ENCODE measurements at places on chromosomes 4 and X. TPM values are rescaled to one million over a fixed set of nuclear protein-coding genes. Genes with fewer than 3 reads are reported as not detected.

Gene MAGEB17
- total RNA-seq, result not detected

Gene SSX4
- total RNA-seq, result not detected

Gene ZMAT1
- total RNA-seq, result 1.2 TPM

- no peak overlapping the region for H3K4me3 ChIP-seq
- no peaks in the 10 kb centered on the region for H3K36me3 ChIP-seq
Observed at GRCh38 chrX:37958525-37959211, 47.7 kb upstream of the SYTL5 start.

Gene TLR1
- total RNA-seq, result 1.2 TPM

Gene FGFBP2
- total RNA-seq, result 0.37 TPM

Gene PSAPL1
- total RNA-seq, result not detected

GRCh38 chrX:18674788-18675735, 3.2 kb upstream of the RS1 start:
- H3K36me3 ChIP-seq, result no peaks in the 10 kb centered on the region
- no peaks in the 10 kb centered on the region for H3K4me1 ChIP-seq
- no peaks in the 10 kb centered on the region for H3K27me3 ChIP-seq
- DNase-seq, result peak; percentile 80
- H3K27ac ChIP-seq, result peak overlapping the region; percentile 53
- peak overlapping the region; percentile 52 for H3K4me3 ChIP-seq

Gene SUPT20HL2
- not detected for total RNA-seq

DNA sequence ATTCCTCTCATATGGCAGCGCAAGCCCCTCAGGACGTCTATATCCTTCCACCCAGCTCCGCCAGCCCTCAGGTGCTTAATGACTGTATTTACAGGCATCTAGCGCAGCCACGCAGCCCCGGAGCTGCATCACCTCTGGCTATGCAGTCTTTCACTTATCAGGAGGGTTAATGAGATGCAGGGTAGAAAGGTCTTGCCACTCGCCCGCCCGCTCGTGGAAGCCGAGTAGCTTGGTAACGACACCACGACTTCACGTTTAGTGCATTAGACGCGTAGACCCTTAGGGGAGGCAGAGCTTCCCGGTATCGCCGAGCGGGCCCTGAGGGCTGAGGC, 1.5 kb upstream of the SLC16A2 start:
- peak overlapping the region; percentile 74 for H3K27ac ChIP-seq
- DNase-seq, result no peak
- no peaks in the 10 kb centered on the region for H3K4me1 ChIP-seq
- peaks cover 12% of the 10 kb centered on the region for H3K27me3 ChIP-seq
- H3K36me3 ChIP-seq, result no peaks in the 10 kb centered on the region
- peak overlapping the region; percentile 36 for H3K4me3 ChIP-seq

Gene GLRA3
- total RNA-seq, result not detected

GRCh38 chr4:13478707-13479106, 5.4 kb downstream of the RAB28 start:
- H3K4me1 ChIP-seq, result no peaks in the 10 kb centered on the region
- H3K36me3 ChIP-seq, result no peaks in the 10 kb centered on the region
- no peak overlapping the region for H3K4me3 ChIP-seq
- no peak overlapping the region for H3K27ac ChIP-seq

GRCh38 chr4:139188648-139189416, 11.8 kb upstream of the ELF2 start:
- no peak overlapping the region for H3K27ac ChIP-seq
- H3K4me3 ChIP-seq, result no peak overlapping the region

GRCh38 chr4:56082829-56083228, 134.1 kb downstream of the CEP135 start:
- no peaks in the 10 kb centered on the region for H3K27me3 ChIP-seq
- no peaks in the 10 kb centered on the region for H3K4me1 ChIP-seq
- no peaks in the 10 kb centered on the region for H3K36me3 ChIP-seq

GRCh38 chrX:43562372-43562771, 93.7 kb upstream of the MAOA start:
- H3K27me3 ChIP-seq, result no peaks in the 10 kb centered on the region
- H3K36me3 ChIP-seq, result no peaks in the 10 kb centered on the region
- DNase-seq, result no peak
- no peak overlapping the region for H3K4me3 ChIP-seq
- H3K27ac ChIP-seq, result no peak overlapping the region

GRCh38 chrX:130216320-130216719, 44.6 kb downstream of the RAB33A start:
- H3K4me3 ChIP-seq, result no peak overlapping the region
- H3K27me3 ChIP-seq, result no peaks in the 10 kb centered on the region
- H3K4me1 ChIP-seq, result no peaks in the 10 kb centered on the region
- no peaks in the 10 kb centered on the region for H3K36me3 ChIP-seq
- DNase-seq, result no peak

Gene RNF175
- 0.37 TPM for total RNA-seq

DNA sequence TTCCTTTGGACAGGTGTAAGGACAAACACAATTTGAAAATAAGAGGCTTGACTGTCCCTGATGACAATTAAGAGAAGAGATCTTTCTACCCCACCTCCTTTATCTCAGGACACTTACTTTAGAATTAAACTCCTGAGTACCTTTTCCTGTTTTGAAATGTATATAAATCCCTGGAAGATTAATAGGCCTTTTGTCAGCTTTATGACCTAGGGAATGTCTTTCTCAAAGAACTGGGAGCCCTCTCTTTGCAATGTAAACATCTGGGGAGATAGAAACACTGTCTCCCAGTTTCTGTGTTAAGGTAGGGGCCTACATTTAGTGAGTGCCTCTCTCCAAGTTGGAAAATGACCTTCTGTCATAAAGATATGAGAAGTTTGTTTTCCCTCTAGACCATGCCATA, 31.7 kb downstream of the AGA start:
- H3K27me3 ChIP-seq, result no peaks in the 10 kb centered on the region
- H3K4me1 ChIP-seq, result no peaks in the 10 kb centered on the region
- H3K4me3 ChIP-seq, result no peak overlapping the region
- H3K36me3 ChIP-seq, result no peaks in the 10 kb centered on the region
- DNase-seq, result no peak
- no peak overlapping the region for H3K27ac ChIP-seq

Gene ZRSR2
- 7.9 TPM for total RNA-seq

DNA sequence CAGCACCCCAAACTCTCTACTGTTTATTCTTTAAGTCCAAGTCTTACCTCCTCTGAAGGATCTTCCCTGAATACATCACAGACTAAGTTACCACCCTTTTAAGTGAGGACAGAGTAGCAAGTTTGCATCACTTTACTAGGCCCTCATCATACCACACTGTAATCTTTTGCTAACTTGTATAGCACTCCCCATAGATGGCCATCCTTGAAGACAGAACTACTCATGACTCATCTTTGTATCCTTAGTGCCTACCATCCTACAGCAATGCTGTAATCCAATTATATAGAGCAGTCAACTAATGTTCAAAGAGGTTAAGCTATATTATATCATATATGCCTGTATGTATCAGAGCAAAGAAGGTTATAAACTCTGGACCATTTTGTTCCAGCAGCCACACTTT, 101.4 kb downstream of the ADAMTS3 start:
- no peaks in the 10 kb centered on the region for H3K27me3 ChIP-seq
- no peaks in the 10 kb centered on the region for H3K4me1 ChIP-seq
- no peak overlapping the region for H3K27ac ChIP-seq
- DNase-seq, result no peak
- H3K36me3 ChIP-seq, result no peaks in the 10 kb centered on the region
- H3K4me3 ChIP-seq, result no peak overlapping the region

Gene SMIM31
- total RNA-seq, result 21.0 TPM

Gene DNAAF6
- total RNA-seq, result not detected

Gene SPANXB1
- not detected for total RNA-seq

Gene IGBP1
- total RNA-seq, result 87.5 TPM

DNA sequence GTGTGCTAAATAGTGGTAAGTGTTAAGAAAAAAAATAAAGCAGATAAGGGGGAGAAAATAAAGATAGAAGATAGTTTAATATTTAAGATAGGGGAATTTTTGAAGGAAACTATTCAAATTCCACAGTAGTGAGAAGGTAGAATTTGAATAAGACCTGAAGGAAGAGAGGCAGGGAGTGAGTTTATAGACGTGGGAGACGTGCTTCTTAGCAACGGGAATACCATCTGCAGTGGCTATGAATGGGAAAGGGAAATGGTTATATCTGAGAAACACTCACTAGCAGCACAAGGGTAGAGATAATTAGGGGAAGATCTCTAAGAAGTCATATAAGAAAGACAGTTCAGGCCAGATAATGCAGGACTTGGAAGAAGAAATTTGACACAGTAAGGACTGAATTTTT, 854.5 kb upstream of the EPHA5 start:
- H3K27me3 ChIP-seq, result no peaks in the 10 kb centered on the region
- no peak for DNase-seq
- H3K4me3 ChIP-seq, result no peak overlapping the region
- no peaks in the 10 kb centered on the region for H3K36me3 ChIP-seq
- H3K27ac ChIP-seq, result no peak overlapping the region
- H3K4me1 ChIP-seq, result no peaks in the 10 kb centered on the region

DNA sequence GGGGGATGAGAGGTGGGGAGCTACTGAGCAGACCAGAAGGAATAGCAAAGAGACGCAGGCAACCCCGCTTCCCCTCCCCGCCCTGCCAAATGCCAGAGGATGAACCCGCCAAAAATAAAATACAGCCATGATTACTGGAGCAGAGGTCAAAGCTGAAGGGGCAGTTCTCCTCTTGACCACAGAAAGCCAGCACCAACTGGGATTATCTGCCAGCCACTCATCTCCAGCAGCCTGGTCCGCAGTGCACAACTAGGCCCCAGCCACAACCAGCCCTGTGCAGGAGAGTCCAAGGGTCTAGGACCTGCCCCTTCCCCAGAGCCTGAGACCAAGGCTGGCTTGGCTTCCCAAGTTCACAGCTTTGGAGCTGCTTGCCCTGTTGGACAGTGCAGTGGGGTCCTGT, 67.4 kb upstream of the BCOR start:
- no peaks in the 10 kb centered on the region for H3K4me1 ChIP-seq
- H3K36me3 ChIP-seq, result no peaks in the 10 kb centered on the region
- DNase-seq, result no peak
- H3K27me3 ChIP-seq, result peaks cover 29% of the 10 kb centered on the region
- H3K4me3 ChIP-seq, result no peak overlapping the region

DNA sequence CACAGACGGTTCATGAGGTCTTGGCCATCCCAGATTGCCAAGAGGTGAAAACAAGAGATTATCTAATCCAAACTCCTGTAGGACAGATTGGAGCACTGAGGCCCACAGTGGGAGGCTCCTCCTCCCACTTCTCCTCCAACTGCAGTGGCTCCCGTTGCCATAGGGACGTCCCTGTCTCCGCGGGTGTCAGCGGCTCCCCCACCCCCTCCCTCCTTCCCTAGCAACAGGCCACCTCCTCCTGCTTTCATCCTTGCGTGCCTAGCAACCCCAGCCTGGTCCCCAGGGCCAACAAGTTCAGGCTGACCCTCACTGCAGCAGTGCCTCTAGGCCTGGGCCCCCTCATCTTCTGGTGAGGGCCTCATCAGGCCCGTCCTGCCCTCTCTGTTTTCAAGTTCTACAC, 6.8 kb upstream of the IQSEC2 start:
- H3K27ac ChIP-seq, result no peak overlapping the region
- no peaks in the 10 kb centered on the region for H3K27me3 ChIP-seq
- H3K4me1 ChIP-seq, result peaks cover 10% of the 10 kb centered on the region
- no peaks in the 10 kb centered on the region for H3K36me3 ChIP-seq

GRCh38 chrX:150766351-150767044, 73.3 kb downstream of the MTMR1 start:
- DNase-seq, result no peak
- no peaks in the 10 kb centered on the region for H3K27me3 ChIP-seq
- no peak overlapping the region for H3K4me3 ChIP-seq
- no peaks in the 10 kb centered on the region for H3K36me3 ChIP-seq
- no peaks in the 10 kb centered on the region for H3K4me1 ChIP-seq
- H3K27ac ChIP-seq, result no peak overlapping the region

Gene NAA11
- not detected for total RNA-seq

DNA sequence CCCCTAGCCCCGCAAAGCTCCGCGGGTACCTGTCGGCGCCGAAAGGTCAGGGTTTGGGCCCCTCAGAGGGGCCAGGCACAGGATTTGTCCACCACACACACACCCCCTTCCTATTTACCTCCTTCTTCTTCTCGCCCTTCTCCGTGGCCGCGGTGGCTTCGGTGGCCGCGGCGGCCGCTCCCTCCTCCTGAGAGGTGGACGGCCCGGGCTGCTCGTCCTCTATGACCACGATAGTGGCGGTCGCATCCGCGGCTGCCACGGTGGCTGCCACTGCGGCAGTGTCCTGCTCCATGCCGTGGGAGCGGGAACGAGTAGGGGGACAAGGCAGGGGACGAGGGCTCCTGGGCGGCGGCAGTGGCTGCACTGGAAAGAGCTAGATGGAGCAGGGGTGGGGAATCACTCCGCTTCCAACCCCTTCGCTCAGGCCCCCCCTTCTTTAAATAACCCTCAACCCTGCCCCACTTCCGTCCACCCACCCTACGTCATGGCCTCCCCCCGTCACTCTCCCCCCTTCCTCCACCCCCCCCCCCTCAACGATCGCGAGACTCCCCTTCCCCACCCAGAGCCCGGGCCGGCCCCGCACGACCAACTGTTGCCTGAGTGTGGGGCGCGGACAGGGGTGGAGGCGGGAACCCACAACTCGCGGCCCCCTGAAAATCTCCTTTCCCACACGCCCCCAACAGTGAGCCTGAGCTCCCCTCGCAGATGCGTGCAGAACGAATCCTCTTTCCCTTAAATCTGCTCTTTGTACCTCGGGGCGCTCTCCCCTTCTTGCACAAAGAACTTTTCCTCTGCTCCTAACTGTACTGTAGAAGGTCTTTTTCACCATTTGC, at the start of gene SMARCA1:
Gene SMARCA1 (minus strand): TSS at position 412 of the 833 bp plus-strand sequence. CDS start 120 bp downstream, at position 292.
- peak; percentile 24 for DNase-seq
- peak within 1 kb of the TSS; percentile 57 for H3K27ac ChIP-seq
- H3K4me1 ChIP-seq, result no peaks in the 10 kb centered on the region
- no peaks in the 10 kb centered on the region for H3K36me3 ChIP-seq
- peak within 1 kb of the TSS; percentile 54 for H3K4me3 ChIP-seq
- H3K27me3 ChIP-seq, result peaks cover 6% of the 10 kb centered on the region

DNA sequence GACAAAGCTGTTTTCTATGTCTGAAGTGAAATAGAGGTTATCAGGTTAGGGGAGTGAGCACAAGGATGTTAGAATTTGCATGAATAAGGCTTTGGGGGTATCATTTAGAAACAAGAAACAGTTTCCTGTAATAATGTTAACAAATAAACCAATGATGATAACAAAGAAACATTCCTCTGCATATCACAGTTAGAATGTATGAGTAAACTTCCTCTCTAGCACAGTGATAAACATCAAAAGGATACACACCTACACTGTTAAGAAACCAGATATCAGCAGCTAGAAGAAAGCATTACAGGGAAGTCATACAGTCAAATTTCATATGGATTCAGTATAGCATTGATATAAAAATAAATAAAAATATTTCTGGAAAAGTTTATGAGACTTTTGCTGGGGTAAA, 340.0 kb upstream of the MAGEB16 start:
- H3K27me3 ChIP-seq, result no peaks in the 10 kb centered on the region
- no peak for DNase-seq

Measured in colonic mucosa (tissue), 4 donors.